ENCODE measurements at places on chromosomes 12 and 14. TPM values are rescaled to one million over a fixed set of nuclear protein-coding genes. Genes with fewer than 3 reads are reported as not detected.
A peak's percentile ranks its signal among the peaks of the same experiment; 100 is the strongest.

Gene TAS2R9
- total RNA-seq, result not detected

Gene RIPK3
- total RNA-seq, result 5.6 TPM

Gene SLC35F4
- total RNA-seq, result 0.10 TPM

Gene PABPN1
- 65.8 TPM for total RNA-seq

Gene KCNH3
- total RNA-seq, result 0.49 TPM

Gene CHGA
- total RNA-seq, result 0.69 TPM

Gene C1R
- total RNA-seq, result 78.8 TPM

Gene PLCZ1
- total RNA-seq, result not detected

Gene CCDC197
- not detected for total RNA-seq

Gene KLHL33
- total RNA-seq, result 0.30 TPM

Gene OLR1
- 2.7 TPM for total RNA-seq

DNA sequence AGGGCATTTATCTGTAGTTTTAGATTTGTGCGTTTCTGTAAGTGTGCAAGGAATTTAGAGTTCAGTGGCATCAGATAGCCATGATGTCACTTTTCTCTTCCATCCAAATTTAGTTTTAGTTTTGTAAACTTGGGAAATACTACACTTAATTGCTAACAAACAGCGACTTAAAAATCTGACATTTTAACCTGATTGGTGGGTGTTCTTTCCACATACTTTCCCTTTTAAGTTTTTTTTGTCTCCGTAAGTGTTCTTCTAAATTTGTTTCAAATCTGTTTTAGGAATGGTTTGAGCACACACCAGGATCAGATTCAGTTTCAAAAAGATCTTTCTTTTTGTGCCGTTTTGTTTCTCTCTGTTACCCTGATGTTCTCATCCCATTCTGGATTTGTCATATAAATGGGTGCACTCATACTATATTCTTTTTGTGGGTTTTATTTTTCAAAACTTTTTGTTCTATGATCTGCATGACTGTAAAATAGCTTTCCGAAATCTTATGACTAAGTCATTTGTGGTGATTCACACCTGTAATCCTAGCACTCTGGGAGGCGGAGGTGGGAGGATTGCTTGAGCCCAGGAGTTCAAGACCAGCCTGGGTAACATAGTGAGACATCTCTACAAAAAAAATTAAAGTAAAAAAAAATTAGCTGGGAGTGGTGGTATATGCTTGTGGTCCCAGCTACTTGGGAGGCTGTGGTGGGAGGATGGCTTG, 58.9 kb downstream of the FBXO34 start:
- no peak for DNase-seq

GRCh38 chr14:53249059-53249458, 95.9 kb upstream of the DDHD1 start:
- DNase-seq, result no peak

DNA sequence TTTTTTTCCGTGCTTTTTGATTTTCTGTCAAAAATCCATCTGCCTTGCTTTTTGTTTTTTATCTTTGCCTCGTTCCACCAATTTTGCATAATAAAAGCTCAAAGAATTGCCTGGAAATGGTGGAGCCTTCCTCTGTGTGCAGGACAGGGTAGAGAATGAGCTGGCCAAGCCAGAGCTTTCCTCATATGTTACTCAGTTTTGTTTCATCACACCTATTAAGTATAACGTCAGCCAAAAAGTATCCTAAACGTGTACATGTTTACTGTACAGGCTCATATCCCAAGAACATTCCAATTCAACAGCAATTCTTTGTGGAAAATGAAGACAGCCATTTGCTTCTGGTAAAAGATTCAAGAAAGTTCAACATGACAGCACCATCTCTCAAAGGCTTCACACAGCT, 191.2 kb upstream of the LMNTD1 start:
- DNase-seq, result no peak

- no peak for DNase-seq
Observed at GRCh38 chr12:107461222-107461975, 224.2 kb upstream of the PWP1 start.

DNA sequence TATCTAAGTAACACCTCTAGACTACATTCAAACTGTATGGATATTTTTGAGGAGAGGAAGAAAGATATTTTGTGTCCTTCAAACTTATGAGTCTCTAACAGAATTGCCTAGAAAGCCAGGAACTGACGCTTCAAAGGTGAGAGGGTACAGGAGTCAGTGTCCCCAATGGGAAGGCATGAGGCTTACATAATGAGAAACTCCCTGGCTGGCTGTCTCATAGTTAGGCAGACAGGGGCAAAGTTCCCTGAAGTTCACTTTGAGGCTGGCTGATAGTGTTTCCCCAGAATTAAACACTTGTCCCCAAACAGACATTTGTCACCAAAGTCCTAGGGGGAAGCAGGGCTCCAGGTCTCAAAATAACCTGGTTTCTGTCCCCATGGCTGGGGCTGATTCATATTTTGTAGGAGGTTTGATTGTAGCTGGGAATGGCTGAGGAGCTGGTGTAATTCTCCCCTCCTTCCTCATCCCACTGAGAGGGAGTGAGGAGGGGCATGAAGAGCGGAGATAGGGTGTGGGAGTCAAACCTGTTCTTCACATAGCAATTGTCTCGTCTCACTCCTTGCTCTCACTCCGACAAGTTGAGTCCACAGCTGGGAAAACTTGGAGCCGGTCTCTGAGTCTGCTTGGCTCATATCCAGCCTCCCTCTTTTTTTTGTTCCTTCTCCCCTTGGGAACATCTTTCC, 56.4 kb upstream of the CISTR start:
- DNase-seq, result no peak

DNA sequence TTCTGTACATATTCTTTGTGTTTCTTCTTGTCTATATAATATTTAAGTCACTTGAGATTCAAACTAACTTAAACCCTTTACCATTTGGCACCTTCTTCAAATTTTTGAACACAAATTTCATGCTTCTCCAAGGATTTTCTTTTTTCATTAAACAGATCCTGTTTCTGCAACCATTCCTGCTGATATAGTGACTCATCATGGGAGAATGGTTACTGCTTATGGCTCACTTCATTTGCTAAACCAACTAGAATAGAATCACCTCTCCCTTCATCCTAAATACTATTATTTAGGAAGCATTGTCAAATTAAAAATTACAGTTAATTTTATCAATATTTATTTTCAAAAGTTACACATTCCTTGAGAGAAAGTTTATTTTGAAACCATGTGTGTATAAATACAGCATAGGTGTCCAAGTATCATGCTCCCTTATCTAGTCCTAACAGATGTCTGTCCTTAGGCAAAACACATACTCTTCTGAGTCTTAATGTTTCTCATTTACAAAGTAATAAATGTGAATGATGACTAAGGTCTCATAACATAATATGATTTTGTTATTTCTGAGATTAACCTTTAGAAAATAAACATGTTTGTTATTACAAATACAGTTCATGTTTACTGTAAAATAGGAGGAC, 40.7 kb downstream of the PLCZ1 start:
- DNase-seq, result no peak

DNA sequence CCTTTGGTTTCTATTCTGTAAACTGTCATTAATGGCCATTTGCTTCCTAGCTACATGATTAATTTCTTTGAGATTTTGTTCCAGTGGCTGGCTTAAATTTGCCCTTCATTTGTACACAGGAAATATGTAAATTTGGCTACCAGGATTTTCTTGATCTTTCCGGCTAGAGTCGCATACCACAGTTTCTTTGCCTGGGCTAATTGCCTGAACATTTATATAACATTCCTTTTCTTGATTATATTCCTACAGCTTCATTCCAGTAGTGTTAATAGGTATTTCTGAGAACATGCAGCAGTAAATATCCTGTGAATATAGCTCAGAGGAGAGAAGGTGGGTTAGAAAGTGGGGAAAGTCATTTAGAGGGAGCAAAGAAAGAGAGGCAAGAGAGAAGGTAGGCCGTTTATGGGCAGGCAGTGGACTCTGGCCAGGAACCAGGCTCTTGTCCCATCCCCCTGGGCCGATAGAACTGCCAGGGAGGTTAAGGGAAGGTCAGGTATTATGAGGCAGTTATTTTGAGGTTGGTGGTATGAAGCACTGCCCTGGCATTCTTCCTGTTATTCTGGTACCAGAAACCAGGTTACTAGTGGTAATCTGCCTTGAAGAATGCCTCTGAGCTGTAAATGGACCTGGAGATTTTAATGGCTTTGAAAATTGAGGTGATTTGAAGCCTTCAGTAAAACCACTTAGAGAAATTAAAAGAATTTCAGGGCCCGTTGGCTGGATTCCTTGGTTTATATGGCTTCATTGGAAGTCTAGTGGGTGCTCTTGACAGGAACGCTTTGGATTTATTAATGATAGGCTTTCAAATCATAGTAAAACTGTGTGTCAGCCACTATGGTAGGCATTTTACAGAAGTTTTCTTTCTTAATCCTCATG, 4.4 kb downstream of the RNF10 start:
- DNase-seq, result no peak

GRCh38 chr12:56119361-56119796, 1.3 kb downstream of the ZC3H10 start:
- peak; percentile 91 for DNase-seq

DNA sequence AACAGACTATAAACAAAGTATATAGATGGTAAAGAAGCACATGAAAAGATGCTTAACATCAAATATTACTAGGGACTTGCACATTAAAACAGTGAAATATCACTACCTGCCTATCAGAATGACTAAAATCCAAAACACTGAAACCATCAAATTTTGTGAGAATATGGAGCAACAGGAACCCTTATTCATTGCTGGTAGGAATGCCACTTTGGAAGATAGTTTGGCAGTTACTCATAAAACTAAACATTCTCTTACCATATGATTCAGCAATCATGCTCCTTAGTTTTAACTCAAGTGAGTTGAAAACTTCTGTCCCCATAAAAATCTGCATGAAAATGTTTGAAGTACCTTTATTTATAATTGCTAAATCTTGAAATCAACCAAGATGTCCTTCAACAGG, 297.6 kb downstream of the DAD1 start:
- DNase-seq, result no peak

GRCh38 chr12:62252576-62252975, 7.6 kb upstream of the USP15 start:
- DNase-seq, result no peak

DNA sequence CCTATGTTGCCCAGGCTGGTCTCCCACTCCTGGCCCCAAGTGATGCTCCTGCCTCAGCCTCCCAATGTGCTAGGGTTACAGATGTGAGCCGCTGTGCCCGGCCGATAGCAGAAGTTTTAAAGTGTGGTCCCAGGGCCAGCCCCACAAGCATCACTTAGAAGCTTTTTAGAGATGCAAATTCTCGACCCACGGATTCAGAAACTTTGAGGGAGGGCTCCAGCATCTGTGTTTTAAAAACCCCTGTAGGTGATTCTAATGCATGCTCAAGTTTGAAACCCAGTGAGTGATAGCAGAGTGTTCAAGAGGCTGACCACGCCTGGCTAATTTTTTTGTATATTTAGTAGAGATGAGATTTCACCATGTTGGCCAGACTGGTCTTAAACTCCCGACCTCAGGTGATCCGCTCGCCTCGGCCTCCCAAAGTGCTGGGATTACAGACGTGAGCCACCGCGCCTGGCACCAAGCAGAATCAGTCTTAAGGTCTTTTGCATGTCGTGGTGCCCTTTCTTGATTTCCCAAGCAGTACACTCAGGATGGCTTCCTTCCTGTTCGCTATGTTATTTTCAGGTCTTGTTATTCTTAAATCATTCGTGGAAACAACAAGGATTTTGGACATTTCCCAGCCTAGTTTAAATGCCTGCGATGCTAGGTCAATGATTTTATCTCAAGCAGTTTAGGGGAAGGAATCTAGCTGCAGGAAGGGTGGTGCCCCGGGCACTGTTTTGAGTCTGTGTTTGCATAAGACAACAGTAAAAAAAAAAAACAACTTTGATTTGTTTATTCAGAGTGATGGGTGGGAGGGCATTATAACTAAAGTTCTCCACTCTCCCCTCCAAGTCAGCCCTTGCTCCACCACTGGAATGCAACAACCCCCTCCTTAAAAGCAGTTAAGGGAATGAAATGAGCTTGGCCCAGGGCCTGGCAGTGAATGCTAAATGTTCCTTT, 9.2 kb upstream of the RILPL2 start:
- peak; percentile 21 for DNase-seq

GRCh38 chr12:15520844-15521243, 198.5 kb downstream of the PTPRO start:
- no peak for DNase-seq

- no peak for DNase-seq
Observed at GRCh38 chr12:13981296-13981962, at the start of gene GRIN2B. TSS of gene GRIN2B (minus strand) at chr12:13981602. CDS start at chr12:13866208, 115,394 bp downstream.

DNA sequence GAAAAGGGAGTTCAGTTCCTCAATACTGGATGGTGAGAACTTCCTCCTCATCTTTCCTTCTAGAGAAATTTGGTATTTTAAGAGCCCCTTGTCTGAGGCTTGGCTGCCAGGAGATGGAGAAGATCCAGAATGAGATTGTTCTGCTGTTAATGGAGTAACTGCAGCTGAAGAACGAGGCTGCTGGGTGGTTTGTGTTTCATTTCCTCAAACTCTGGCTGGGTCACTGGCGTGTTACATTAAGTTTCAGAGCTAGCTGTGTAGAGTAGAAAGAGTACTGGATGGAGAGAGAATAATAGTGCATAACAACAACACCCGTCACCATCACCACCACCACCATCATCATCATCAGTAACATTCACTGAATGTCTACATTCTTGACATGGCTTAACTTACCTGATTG, 325.0 kb upstream of the TBX3 start:
- no peak for DNase-seq

DNA sequence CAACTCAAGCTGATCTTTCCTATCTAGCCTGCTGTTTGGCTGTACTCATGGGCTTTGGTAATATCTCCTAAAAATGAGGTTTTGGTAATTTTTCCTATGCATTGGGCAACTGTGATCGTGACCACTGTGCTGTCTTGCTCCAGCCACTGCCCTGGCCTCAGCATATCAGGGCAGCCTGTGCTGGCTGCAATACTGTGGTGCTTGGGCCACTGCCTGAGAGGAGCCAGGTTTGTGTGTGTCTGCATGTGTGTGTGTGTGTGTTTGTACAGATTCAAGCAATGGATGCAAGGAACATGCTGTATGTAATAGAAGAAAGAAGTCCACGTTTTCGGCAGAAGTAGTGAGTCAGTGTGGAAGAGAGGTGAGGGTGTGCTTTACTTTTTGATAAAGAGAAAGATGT, 13.0 kb downstream of the ERG28 start:
- no peak for DNase-seq

- DNase-seq, result no peak
Observed at GRCh38 chr14:23137813-23138535, 18.9 kb upstream of the CEBPE start.

GRCh38 chr12:108950991-108951739, 69.7 kb downstream of the SVOP start:
- peak; percentile 46 for DNase-seq

DNA sequence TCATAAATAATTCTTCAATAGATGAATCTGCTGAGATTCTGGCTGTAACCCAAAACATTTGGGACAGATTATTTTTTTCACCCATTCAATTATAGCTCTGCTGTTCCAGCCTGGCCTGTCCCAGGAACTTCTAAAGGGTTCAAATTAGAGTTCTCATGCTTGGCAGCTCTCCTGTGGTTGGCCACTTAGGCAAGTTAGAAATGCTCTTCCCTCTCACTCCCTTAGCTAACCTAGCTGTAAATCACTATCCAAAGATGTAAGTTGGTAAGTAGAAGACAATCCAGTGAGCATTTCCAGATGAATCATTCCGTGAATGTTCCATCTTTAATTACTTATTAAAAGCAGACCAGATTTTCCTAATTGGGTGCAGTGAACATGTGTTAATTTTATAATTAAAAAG, 760.4 kb upstream of the TBX3 start:
- peak; percentile 87 for DNase-seq

Measured in skin of body (tissue), 3 donors.